CD4-positive, alpha-beta T cell (primary cell): ENCODE measurements at places on chromosomes 16 and 17. TPM values are rescaled to one million over a fixed set of nuclear protein-coding genes. Genes with fewer than 3 reads are reported as not detected.

GRCh38 chr17:34862384-34862783, 98.9 kb downstream of the CCT6B start:
- no peak overlapping the region for H3K27ac ChIP-seq
- DNase-seq = no peak
- no peaks in the 10 kb centered on the region for H3K27me3 ChIP-seq
- no peak overlapping the region for H3K4me3 ChIP-seq

DNA sequence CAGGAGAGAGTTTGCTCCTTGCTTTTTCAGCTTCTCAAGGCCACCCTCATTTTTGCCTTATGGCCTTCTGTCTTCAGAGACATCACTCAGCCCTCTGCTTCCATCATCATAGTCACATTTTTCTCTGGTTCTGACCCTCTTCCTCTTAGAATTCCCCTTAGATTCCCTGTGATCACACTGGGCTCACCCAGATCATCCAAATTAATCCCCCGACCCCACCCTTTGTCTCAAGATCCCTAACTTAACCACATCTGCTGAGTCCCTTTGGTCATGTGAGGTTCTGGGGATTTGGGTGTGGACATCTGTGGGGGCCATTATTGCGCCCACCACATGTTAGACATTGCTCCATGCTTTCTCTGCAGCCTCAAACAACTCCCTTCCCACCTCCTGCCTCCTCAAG, 323.4 kb downstream of the CPPED1 start:
- no peak overlapping the region for H3K4me3 ChIP-seq
- DNase-seq = no peak
- H3K27me3 ChIP-seq = no peaks in the 10 kb centered on the region
- no peak overlapping the region for H3K27ac ChIP-seq
- H3K36me3 ChIP-seq = no peaks in the 10 kb centered on the region
- no peaks in the 10 kb centered on the region for H3K4me1 ChIP-seq

DNA sequence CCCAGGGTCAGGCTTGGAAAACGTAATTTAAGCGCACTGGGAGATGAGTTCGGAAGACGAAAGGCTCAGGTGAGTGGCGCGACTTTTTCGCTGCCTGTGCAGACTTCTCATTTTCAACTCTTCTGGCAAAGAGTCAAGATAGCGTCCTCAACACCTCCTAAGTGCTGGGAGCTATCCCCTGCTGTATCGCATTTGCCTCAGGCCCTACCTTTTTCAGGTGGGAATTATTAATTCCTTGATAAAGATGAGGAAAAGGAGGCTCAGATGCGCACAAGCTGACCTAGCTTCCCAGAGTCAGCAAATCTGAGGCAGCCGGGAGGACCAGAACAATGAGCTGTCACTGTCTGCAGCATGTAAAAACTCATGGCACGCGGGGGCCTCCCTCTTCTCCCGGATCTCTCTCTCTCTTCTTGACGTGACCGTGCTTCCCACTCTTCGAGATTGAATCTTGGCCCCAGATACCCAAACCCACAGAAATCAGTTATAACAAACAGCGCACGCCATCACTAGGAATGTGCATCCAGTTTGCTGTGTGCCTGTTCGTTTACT, 512 bp upstream of the ADAMTS18 start:
- H3K4me3 ChIP-seq = no peak overlapping the region
- peaks cover 29% of the 10 kb centered on the region for H3K27me3 ChIP-seq
- no peak for DNase-seq

The PVALEF gene
- not detected for total RNA-seq

The ABI3 gene
- 5.6 TPM for total RNA-seq

The PRDM7 gene
- not detected for total RNA-seq

DNA sequence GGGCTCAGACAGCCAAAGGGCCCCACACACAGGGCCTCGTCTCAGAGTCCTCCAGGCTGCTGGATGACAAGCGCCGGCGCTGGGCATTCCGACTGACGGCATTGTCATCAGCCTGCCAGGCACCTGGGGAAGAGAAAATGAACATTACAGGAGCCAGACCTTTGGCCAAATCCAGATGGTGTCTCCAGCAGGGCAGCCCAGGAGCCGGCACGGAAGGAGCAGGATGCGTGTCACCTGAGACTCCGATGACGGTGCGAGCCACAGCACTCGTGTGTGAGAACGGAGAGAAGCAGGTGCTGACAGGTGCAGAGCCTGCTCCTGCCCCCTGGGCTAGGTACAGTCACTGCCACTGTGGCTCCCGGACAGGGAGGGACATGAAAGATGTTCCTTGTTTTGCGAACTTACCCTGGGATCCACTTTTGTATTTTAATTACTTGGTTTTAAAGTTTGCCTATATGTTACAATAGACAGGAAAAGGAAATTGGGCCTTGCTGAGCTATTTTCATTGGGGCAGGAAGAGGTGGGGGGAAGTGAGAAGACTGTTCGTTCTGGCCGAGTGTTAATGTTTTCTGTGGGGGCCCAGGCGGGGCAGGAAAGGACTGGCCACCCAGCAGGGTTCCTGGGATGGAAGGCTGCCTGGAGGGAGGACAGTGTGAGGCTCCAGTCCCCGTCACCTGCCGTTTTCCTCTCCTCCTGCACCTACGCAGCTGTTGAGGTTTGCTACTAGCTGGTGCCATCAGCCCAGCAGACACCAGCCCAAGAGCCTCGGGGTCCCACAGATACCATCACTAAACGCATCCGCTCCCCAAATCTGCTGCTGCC, 4.4 kb upstream of the FOXJ1 start:
- peaks cover 71% of the 10 kb centered on the region for H3K4me1 ChIP-seq
- H3K27me3 ChIP-seq = peaks cover 5% of the 10 kb centered on the region
- H3K4me3 ChIP-seq = peak overlapping the region; percentile 10
- H3K36me3 ChIP-seq = no peaks in the 10 kb centered on the region

DNA sequence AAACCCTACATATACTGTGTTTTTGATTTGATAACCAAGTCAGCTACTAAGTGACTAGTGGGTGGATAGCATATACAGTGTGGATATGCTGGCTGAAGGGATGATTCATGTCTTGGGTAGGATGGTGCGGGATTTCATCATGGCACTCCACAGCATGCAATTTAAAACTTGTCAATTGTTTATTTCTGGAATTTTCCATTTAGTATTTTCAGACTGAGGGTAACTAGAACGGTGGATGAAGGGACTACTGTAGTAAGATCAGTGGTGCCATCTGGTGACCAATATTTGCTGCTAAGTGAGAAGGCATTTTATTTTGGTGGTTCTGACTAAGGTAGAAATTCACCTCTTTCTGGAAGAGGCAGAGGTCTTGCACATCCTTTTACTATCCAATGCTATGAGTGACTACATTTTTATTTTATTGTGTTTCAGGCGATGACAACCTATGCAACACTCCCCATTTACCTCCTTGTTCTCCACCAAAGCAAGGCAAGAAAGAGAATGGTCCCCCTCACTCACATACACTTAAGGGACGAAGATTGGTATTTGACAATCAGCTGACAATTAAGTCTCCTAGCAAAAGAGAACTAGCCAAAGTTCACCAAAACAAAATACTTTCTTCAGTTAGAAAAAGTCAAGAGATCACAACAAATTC, 3.1 kb downstream of the CDC6 start:
- H3K27me3 ChIP-seq = no peaks in the 10 kb centered on the region
- no peak overlapping the region for H3K27ac ChIP-seq
- peak; percentile 19 for DNase-seq
- peaks cover 20% of the 10 kb centered on the region for H3K4me1 ChIP-seq
- no peaks in the 10 kb centered on the region for H3K36me3 ChIP-seq

DNA sequence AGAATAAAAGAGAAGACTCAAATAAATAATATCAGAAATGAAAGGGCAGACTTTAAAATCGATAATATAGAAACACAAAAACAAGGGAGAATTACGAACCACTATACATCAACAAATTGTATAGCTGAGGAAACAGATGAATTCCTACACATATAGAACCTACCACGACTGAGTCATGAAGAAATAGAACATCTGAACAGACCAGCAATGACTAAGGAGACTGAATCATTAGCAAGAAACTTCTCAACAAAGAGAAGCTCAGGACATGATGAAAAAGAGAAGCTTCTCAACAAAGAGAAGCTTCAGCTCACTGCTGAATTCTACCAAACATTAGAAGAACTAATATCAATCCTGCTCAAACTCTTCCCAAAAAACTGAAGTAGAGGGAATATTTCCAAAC, 255.9 kb downstream of the CEP112 start:
- no peaks in the 10 kb centered on the region for H3K36me3 ChIP-seq
- H3K27me3 ChIP-seq = no peaks in the 10 kb centered on the region
- DNase-seq = no peak
- H3K4me3 ChIP-seq = no peak overlapping the region
- no peaks in the 10 kb centered on the region for H3K4me1 ChIP-seq

GRCh38 chr17:47622180-47622549, 27.6 kb upstream of the KPNB1 start:
- DNase-seq = no peak
- no peaks in the 10 kb centered on the region for H3K27me3 ChIP-seq
- no peaks in the 10 kb centered on the region for H3K4me1 ChIP-seq
- H3K36me3 ChIP-seq = peaks cover 54% of the 10 kb centered on the region
- H3K4me3 ChIP-seq = no peak overlapping the region
- no peak overlapping the region for H3K27ac ChIP-seq

The CRYM gene
- not detected for total RNA-seq

The C16orf89 gene
- not detected for total RNA-seq

DNA sequence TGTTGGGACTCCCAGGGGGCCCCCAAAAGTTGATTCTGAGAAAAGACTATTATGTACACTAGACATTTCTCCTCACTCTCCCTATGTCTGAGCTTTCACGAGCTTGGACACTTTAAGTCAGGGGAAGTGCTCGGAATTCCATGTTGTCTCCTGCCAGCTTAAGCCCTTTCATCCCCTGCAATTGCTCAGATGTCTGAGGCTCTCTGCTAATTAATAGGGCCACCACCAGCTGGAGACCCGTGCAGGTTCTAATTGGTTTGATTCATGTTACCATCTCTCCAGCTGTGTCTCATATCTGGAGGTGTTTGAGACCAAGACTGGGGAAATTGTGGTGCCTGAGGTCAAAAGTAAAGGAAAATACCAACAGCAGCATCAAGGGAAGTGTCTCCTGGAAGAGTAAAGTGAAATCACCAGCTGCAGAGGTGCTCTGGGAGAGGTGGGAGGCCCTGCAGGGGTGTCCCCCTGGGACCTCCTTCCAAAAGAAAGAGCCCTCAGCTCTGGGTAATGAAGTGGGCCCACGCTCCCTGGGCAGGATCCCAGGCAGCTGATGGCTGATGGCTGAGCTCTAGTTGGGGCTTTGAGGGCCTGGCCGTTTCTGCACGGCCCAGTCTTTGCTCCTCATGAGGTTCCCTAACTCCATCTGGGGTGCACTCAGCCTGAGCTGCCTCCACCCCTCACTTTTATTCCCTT, 5.8 kb upstream of the UTS2R start:
- H3K4me3 ChIP-seq = no peak overlapping the region
- peaks cover 5% of the 10 kb centered on the region for H3K4me1 ChIP-seq
